Stimulated activated CD8-positive, alpha-beta memory T cell treated with anti-CD3 and anti-CD28 coated beads, Interleukin-7, amount 100 ng/mL, for 4 hours (primary cell): ENCODE measurements at places on chromosomes 5 and 9.

GRCh38 chr5:67014957-67015400, 181.6 kb downstream of the CD180 start:
- no peak for DNase-seq

- DNase-seq, result no peak
Measured at GRCh38 chr5:149561848-149562247, 10.6 kb upstream of the CSNK1A1 start.

GRCh38 chr5:152593388-152593787, 188.3 kb upstream of the NMUR2 start:
- DNase-seq, result no peak

DNA sequence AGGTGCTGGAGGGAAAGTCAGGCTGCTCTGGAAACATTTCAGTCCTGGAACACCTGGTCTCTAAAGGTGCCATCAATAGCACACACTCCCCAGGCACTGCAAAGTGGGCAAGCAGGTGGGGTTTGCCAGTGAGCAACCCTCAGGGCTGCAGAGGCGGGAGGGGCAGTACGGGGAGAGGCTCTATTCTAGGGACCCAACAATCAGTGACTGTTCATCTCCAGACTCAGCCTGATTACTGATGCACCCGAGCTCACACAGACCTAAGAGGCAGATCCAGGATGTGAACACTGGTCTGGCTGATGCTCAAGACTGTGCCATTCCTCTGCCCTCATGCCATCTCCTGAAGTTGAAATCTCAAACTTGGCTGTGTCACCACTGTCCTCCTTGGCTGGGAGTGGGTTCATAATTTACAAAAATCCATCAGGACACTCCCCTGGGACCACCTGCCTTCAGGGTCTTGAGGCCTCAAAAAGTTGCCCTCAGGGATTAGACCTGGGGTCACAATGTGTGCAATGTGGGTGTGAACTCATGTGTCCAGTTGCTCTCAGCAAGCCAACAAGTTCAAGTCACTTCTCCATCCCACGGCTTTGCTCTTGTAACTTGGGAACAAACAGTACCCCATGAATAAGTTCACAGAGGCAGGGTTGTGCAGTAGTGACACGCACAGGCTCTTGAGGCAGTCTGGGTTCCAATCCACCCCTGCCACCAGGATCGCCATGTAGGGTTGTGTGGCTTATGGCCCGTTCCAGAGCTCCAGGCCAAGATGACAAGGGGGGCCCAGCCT, 19.9 kb upstream of the KCNMB1 start:
- no peak for DNase-seq

GRCh38 chr5:113050721-113051382, 74.3 kb downstream of the DCP2 start:
- DNase-seq, result no peak

DNA sequence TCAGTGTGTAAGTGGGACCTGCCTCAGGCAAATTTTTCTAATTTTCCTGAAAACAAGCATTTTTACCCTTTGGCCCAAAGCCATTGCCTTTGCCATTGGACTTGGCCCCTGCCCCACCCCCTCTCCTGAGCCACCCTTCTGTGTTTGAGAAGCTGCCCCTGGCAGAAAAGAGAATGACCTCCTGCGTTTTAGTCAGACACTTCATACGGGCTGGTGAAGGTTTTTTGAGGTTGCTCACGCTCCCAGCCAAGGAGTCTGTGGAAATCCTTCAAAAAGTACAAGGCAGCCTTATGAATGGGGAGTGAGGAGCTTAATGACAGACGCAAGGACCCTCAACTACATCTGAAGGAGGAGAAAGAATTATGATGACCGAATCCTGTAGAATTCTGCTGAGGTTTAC, 308.9 kb downstream of the SLIT3 start:
- no peak for DNase-seq

- DNase-seq, result no peak
Measured at GRCh38 chr5:15717001-15717400, 217.0 kb downstream of the FBXL7 start.

DNA sequence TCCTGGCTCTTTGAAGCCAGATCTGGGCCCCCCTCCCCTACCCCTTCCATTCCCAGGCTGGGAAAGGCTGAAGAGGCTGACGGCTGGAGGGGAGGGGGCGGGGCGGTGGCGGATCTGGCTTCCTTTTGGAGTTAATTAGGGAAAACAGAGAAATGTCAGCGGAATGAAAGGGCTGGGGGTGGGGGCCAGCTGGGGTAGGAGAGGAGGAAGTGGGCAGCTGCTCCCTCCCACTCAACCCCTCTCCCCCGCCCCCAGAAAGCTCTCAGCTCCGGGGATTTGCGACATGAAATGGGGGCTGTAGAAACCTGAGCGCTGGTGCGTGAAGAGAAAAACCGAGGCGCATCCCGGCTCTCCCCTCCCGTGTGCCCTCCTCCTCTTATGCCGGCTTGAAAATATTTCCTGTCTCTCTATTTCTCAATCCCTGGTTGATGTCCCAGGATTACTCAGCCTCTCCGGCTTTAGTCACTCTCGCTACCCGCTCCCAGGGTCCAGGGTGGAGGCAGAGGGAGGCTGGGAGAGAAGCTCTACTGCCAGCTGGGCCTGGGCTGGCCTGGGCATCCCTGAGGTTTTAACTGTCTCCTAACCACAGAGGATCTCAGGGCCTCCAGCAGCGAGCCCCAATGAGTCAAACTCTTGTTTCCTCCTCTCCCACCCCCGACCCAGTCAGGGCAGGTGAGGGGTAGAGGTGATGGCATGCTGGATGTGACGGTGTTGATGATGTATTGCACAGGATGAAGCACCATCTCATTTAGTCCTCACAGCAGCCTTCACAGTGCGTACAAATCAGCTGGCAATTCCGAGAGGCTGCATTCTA, 20.1 kb downstream of the PCDHGC5 start:
- DNase-seq, result no peak
